ENCODE measurements at places on chromosomes 13 and 19.

DNA sequence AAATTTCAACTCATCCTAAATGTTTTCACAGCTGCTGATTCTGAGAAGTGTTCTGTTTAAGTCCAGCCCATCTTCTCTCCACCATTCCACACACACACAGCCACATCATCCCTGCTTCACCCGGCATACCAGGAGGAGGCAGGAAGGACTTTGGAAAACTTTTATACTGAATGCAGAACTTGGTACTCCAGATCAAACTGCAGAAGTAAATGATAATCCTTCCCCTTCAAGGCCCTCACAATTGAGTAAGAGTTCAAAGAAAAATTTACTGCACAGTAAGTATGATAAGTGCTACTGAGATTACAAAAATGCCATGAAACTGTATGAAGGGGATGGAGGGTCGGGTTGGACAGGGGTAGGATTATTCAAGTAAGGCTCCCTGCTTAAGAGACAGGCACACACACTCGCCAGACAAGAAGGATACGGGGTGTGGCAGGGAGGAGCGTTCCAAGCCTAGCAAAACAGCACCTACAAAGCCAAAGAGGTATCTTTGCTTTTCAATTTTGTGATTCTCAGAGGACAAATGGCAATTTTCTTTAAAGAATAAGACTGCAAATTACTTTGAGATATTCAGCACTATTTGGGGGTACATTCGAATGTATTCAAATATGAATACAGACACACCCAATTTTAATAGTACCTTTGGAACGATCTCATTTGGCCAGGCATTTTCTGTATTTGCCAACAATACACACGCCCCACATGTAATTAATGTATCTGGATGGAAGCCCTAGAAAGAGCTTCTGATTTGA lies 2.5 kb downstream of the USP12 start:
- no peak for DNase-seq

DNA sequence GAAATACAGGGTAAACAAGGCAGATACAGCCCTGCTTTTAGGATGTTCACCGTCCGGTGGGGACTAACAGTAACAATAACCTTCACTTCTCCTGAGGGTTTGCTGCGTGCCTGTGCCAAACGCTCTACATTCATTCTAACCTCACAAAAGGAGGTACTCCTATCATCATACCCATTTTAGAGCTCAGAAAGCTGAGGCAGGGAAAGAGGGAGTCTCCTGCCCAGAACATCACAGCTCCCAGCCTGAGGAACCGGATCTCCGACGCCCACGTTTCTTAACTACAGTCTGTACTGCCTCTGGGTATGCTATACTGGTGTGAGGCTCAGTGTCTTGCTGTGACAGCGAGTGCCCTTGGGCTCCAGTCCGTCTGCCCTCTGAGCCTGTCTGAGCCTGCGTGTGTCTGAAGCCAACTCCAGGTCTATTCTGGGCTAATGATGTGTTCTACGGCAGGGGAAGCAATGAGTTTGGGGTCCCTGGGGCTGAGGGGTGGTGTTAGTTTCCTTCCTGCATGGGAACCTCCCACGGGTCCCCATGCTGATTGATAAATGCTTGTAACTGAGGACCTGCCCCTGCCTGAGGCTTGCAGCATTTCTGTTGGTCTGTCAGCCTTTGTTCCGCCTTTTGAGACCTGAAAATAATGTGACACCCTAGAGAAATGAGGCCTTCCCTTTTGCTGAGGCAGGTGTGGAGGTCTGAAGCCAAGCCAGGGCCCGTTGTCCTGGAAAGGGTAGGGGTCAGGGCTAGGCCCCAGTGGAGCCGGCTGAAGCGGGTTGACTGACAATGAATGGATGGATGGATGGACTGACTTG lies 4.9 kb downstream of the LIPE start:
- no peak for DNase-seq

- DNase-seq = no peak
Observed at GRCh38 chr19:32343550-32344262, 1.7 kb upstream of the ZNF507 start.

DNA sequence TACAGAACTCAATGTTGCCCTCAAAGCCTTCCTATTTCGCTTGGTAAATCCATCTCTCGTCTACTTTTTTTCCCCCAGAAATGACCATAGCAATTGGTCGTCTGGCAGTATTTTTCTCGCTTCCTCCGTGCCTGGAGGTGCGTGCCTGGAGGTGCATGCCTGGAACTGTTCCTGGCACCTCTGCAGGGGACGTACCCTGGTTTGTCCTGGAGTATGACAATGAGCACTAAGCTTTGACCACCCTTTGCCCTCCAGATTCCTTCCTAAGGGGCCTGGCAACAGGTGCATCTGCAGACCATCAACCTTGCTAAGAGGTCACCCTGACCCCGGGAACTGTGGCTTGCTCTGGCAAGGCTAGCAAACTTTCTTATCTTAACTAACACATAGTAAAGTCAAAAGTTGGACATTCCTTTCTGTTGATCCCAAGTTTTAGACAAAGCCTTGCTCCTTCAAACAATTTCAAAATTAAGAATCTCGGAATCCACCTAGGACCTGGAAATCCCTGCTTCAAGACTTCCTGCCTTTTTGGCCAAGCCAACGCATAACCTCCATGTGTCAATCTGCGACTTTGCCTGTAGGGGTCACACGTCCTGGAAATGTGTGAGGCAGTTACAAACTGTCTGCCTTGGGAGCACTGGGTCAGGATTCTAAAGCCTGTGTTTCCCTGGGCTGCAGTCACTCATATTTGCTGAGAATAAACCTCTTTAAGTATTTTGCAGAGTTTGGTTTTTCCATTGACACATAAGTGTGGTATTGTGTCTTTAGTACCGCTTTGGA lies 28.8 kb upstream of the TUBGCP3 start:
- peak; percentile 31 for DNase-seq

- DNase-seq = no peak
Observed at GRCh38 chr19:19551853-19552192, 13.8 kb downstream of the CILP2 start.

- no peak for DNase-seq
Observed at GRCh38 chr13:99816321-99816720, 155.2 kb downstream of the ZIC5 start.

DNA sequence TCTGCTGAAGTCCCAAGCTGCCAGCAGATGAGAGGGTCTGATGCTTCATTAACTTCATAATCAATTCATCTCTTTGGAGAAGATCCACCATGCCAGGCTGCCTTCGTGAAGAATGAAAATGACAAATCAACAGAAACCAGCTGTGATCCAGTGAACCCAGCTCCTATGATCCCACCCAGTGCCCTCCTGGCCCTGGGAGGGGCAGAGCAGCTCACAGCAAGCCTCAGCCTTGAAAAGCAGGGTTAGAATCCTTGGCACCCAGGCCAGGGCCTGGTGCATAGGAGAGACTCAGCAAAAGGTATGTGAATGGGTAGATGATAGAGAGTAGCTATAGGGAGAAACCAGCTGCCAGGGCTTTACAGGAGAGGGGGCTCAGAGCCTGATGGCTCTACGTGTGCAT lies 43.6 kb upstream of the UQCRFS1 start:
- DNase-seq = no peak

DNA sequence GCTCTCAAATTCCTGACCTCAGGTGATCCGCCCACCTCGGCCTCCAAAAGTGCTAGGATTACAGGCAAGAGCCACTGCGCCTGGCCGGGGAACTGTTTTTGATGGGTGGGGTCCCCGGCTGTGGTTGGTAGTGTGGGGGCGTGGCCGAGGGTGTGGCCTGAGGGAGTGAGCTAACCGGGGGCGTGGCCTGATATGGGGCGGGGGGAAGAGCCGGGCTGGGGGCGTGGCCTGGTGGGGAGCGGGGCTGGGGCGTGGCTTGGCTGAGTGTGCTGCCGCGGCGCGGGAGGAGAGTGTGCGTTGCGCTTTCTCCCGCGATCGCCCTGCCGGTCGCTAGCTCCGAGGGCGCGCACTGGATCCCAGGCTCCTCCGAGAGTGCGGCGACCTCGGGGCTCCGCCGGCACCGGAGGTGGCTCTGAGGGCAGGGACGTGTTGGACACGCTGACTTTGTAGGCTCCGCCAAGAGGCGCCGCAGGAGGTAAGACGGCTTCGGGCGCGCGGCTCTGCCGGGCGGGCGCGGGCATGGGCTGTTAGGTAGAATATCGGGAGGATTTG lies at the start of gene SPATA13:
TSS of gene SPATA13 (plus strand) at position 263 of the 552 bp plus-strand sequence. CDS start 62,210 bp downstream, outside the sequence.
- peak; percentile 97 for DNase-seq

DNA sequence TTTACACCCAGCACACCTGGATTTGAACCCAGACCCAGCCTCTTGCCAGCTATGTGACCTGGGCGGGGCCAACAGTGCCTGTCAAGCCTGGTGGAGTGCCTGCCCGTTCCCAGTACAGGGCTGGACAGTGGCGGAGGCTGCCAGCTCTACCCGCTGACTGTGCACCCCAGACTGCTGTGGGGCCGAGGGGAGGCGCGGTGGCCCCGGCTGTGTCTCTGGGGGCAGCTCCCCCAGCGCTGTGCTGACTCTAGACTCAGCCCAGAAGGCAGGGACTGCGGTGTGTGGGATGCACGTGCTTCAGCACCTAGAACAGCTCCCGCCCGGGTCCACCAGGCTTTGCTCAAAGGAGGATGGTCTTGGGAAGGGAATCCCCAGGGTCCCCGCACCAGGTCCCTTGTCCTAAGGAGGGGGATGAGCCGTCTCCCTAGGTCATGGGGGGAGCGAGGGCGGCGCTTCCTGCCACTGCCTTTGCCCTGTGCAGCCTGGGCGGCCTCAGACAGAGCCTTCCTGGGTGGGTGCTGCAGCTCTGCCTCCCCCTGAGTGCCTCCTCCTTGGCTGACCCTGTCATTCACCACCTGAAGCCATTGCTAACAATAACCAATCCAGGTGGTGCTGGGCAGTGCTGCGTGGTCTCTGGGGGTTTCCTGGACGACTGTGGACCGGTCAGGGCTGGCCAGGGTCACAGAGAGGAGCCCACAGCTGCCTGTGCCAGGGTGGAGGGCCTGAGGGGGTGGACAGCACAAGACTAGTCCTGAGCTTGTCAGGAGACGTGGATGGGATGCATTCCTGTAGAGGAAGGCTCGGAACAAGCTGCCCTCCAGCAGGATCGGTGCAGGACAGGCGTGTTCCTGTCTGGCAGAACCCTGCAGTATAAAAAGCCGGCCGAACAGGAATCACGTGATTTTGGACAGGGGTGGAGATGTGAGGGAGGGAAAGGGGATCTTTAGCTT lies 18.6 kb downstream of the TMEM255B start:
- DNase-seq = no peak

DNA sequence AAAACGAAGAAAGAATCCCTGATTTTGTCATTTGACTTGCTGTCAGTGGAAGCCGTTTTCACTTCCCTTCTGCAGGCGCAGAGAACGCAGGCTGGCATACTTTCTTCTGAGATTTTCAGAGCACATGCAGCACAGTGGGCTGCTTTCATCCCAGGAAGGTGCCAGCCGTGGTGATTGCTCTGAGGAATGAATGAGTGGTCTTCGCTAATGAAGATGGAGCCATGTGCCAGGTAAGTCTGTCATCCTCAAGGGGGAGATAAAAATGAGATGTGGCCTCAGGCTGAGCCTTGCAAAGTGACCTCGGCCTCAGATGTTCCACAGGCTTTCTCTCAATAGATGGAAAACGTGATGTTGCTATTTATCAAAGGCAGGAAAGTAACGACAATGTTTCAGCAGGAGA lies 94.6 kb upstream of the FARP1 start:
- DNase-seq = no peak

DNA sequence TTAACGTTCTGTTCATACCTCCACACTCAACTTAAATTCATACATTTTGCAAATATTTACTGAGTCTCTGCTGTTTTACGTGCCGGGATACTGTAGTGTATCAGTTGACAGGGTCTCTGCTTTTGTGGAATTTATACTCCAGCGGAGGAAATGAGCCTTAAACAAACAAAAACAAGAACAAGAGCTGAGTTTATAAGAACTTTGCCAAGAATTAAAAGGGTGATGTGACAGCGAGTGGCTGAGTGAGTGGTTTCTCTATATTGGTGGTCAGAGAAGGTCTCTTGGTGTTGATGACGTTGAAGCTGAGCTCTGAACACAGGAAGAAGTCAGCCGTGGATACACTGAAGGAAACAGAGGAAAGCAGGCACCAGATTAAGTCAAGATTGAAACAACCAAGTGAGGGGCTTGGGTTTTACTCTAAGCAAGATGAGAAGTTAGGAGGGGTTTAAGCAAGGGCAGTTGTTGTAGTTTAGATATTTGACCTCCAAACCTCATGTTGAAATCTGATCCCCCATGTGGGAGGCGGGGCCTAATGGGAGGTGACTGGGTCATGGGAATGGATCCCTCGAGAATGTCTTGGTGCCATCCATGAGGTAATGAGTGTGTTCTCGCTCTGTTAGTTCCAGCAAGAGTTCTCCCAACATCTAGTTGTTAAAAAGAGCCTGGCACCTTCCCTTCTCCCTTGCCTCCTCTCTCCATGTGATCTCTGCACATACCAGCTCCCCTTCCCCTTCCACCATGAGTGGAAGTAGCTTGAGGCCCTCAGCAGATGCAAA lies 248.3 kb downstream of the DCLK1 start:
- no peak for DNase-seq

- DNase-seq = no peak
Observed at GRCh38 chr13:32316501-32316900, 1.2 kb downstream of the BRCA2 start.

GRCh38 chr13:98041081-98041820 lies 87.8 kb downstream of the IPO5 start:
- DNase-seq = no peak

DNA sequence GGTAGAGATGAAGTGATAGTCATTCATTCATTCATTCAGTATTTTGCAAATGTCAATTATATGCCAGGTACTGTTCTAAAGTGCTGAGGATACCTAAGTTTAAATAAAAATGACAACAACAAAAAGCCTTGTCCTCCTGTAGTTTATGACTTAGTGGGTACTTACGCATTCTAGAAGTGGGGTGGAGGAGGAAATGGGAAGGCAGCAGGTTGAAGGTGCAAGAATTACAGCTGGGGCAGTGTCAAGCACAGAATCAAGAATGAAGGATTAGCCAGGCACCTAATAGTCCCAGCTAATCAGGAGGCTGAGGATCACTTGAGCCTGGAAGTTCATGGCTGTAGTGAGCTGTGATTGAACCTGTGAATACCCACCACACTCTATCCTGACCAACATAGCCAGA lies 90.7 kb upstream of the STARD13 start:
- no peak for DNase-seq

DNA sequence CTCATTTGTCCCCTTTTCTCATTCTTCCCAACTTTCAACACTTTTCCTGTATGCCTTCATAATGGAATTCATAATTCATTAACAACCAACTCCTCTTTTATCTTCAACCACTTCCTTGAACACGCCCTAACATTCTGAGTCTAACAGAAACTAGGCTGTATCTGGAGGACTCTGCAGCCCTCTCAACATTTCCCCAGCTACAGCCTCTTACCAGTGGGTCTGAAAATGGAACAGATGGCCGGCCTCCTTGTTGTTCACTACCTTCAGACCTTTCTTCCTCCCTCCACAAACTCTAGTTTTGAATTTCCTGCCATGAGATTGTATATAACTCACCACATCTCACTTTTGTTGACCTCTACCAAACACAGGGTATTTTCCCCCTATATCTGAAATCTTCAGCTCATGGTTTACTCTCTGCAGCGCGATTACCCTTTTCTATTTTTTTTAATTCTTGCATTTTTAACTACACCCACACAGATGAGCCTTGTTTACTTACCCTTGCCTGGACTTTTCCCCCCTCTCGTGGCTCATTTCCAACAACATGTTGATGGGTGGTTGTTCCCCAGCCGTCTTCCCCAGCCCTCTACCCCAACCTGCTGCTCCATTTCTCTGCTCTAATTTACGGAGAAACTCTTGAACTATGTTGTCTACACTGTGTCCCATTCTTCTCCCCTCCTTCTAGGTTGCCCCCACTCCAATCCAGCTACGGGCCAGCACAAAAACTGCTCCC lies 846 bp downstream of the ZNF790 start:
- DNase-seq = no peak
